ENCODE measurements at places on chromosomes 3 and 15. TPM values are rescaled to one million over a fixed set of nuclear protein-coding genes. Genes with fewer than 3 reads are reported as not detected.

DNA sequence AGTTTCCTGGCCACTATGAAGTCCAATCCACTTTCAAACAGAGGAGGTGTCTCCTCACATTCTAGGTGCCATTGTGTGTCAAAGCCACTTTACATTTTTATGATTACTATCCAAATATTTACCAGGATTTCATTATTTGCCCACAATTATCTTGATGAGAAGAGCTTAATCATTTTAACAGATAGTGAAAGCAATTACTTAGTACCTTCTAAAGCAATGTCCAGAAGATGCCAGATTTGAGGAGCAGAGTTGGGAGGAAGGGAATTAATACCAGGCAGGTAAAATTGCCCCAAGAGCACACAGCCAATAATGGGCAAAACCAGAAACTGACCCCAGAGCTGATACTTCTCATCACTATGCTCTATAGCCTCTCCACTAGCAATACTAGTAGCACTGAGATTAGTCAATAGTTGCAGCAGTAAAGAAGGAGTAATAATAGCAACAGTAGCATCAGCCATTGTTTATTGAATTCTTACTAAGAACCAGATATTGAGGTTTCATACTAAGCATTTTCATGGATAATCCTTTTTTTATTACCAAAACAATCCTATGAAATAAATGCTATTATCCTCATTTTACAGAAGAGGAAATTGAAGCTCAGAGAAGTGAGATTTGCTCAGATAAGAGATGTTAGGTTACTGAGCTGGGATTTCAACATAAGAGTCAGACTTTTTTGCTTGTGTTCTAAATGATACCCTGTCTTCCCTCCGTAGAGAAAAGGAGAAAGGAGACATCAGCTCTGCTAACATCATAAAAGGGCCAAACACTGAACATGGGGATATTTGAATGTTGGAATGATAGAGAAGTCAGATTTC is 509.3 kb upstream of the CFAP20DC start:
- DNase-seq, result no peak

GRCh38 chr3:147925272-147925671 is 516.1 kb downstream of the ZIC1 start:
- DNase-seq, result peak; percentile 48

GRCh38 chr3:64084640-64085039 is 61.3 kb upstream of the PSMD6 start:
- no peak for DNase-seq

DNA sequence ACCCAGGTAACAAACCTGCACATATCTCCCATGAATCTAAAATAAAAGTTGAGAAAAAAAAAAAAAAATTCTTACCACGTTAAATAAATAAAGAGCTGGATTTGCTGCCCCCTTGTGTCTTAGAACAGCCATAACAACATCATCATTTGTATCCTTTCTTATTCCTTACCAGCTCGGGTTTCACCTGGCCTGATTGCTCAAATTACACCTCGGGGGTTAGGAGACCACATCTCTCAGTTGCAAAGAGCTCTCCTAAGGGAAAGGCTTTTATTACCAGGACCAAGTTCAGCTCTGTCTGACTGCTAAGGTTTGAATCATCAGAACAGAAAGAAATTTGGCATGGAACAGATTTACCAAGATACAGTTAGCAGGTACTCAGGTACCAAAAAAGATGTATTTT is 25.8 kb upstream of the RPL39L start:
- peak; percentile 78 for DNase-seq

DNA sequence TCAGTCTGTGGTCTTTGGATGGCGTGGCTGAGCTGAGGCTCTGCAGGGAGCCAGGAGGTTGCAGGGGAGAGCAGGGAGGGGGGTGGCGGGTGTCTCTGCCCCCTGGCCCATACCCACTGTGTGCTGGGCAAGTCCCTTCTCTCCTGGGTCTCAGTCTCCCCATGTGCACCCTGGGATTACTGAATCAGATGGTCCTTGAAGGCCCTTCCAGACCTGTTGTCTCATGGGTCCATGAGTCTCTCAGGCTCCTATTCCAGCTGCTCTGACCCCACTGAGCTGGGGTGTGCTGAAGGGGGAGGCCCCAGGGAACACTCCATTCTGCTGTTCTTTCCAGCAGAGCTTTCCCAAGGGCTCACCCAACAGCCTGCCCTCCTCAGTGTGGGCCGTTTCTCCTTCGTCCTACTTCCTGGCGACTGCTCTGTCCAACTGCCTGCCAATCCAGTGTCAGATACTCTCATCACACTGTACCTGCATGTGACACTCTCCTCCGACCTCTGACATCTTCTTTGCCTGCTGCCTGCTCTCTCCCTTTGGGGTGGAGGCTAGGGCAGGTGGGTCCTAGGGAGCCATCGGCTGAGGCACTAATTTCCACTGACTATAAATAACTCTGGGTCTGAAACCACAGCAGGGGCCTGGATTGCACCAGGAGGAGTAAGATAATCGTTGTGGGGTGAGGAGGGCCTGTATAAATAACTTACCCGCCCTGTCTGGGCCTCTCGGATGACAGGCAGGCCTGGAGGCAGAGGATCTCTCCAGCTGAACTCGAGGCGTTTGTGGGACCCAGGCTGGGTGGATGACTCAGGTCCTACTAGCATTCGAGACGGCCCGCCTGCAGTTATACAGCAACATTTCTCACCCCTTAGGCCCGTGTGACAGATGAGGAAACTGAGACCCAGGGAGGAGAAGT is 67.1 kb downstream of the ATP2B2 start:
- DNase-seq, result no peak

- no peak for DNase-seq
Measured at GRCh38 chr3:190855151-190855550, 7.3 kb downstream of the GMNC start.

DNA sequence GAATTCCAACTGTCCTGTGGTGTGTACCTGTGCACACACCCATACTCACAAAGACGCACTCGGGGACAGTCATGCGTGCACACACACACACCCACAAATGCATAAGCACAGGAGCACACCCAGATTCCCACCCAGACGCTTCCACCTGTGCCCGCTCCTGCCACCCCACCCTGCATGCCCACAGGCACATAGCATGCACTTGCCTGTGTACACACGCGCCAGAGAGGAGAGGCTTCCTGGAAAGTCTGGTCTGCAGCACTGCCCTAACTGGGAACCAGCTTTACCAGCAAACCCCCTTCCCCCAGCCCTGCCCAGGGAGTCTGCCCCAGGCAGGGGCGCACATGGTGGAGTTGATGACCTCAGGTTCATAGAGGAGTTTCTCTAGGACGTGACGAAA is 246.2 kb downstream of the UACA start:
- DNase-seq, result no peak

Gene AMT
- total RNA-seq, result 0.68 TPM

Gene PLD1
- 88.7 TPM for total RNA-seq

Gene P2RY13
- total RNA-seq, result not detected

Gene SEMA4B
- total RNA-seq, result 6.3 TPM

Gene ZNF385D
- total RNA-seq, result 4.4 TPM
